ENCODE measurements at places on chromosomes 5 and 9.

GRCh38 chr9:99004115-99004514, 60.4 kb downstream of the COL15A1 start:
- DNase-seq = no peak

DNA sequence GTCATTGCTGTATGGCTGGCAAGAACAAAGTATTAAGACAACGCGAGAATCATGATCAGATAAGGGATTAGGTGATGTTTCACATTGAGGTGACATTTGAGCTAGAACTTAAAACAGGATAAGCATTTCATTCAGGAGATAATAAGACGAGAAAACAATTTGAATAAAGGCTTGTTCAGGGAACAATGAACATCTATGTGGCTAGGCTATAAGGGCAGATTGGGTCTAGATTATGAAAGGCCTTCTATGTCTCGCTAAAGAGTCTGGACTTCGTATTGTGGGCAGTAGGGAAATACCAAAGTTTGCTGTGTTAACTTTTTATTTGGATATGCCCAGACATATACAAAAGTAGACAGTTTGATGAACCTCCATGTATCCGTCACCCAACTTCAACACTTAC, 6.9 kb downstream of the MRPL22 start:
- DNase-seq = no peak

- DNase-seq = no peak
These were observed 581.8 kb upstream of the C9orf72 start for GRCh38 chr9:28155067-28155466.

- no peak for DNase-seq
These were observed 5.3 kb upstream of the CTXN3 start for GRCh38 chr5:127643607-127644006.

DNA sequence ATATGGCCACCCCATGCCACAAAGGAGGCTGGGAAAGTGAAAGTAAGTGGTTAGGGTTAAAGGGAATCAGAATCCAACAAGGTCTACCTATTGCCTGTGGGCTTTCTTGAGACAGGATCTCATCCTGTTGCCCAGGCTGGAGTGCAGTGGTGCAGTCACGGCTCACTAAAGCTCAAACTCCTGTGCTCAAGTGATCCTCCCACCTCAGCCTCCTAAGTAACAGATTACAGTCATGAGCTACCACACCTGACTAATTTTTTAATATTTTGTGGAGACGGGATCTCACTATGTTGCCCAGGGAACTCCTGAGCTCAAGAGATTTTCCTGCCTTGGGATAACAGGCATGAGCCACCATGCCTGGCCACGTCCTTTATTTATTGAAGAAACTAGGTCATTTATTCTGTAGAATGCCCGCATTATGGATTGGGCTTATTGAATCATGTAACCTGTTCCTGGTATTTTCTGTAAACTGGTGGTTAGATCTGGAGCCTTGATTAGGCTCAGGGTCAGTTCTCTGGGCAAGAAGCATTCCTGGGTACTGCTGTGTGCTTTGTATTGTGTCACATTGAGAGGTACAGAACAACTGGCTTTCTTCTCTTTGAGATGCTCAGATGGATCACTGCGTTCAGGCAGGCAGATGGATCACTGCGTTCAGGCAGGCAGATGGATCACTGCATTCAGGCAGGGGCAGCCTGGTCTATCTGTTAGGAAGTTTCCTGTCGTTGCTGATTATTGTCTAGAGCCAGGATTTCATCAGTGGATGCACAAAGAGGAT, 41.6 kb downstream of the ERGIC1 start:
- no peak for DNase-seq

- DNase-seq = no peak
These were observed 105.5 kb upstream of the CHD1 start for GRCh38 chr5:99034336-99034735.

DNA sequence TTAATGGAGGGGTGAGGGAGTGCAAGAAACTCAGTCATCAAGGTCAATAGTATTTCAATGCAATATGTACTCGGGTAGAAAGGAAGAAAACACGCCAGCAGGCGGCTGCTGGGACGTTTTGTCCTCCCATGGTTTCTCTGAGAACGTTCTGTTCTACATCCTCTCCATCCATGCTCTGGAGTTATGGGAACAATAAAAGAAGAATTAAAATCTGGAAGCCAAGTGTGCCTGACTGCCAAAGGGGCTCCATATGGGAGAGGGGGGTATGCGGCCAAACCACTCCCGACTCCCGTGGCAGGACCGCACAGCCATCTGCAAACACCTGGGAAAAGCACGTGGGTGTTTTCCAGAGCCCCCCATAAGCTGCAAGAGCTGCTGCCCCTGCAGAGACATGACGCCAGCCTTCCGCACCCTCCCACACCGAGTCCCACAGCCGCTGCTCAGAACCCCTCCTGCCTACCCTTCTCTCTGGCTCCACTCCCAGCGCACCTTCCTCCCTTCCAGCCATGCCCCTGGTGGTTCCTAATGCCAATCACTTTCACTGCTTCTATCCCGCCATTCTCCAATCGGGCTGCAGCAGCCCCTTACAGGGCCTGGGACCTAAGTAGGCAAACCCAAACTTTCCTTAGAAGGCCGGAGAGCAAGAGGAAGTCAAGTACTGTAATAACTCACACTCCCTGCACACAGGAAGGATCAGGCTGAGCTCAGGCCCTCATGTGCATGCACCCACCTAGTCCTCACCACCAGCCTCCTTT, 241.6 kb downstream of the SYK start:
- DNase-seq = no peak

DNA sequence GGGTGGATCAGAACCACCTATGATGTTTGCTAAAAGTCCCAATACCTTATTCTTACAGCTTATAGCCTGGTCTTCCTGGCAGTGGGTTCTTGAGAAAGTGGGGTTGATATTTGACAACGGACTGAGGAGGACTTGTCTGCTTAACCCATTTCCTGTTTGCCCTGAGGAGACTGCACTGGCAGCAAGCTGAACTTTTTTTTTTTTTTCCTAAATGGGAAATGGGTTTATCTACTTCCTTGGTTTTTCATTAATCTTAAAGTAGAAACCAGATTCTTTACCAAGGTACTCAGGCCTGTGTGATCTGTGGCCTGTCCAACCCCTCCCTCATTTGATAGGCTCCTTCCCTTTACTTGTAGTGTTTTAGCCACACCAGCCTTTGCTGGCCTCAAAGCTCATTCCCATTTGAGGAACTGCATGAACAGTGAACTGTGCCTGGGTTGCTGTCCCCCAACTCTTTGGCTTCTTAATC, 47.1 kb downstream of the C9orf57 start:
- DNase-seq = no peak

DNA sequence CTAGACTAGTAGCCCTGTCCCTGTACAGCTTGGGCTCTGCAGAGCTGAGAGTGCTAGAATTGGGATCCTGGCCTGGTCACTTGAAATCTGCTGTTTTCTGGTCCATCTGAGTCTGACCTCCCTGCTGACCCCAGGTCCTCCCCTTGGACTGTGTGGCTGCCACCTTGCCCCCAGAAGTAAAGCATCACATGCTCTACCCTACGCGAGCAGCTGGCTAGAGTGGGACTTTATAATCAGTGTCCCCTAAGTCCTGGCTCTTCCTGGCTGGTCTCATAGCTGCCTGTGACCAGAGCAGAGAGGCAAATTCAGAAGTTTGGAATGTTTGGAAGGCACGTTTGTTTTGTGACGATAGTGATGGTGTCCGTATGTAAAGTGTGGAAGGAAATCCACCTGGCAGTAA, 81.0 kb downstream of the ARHGEF28 start:
- DNase-seq = no peak

- DNase-seq = no peak
These were observed 23.9 kb upstream of the PPP1R2B start for GRCh38 chr5:156826150-156826549.

DNA sequence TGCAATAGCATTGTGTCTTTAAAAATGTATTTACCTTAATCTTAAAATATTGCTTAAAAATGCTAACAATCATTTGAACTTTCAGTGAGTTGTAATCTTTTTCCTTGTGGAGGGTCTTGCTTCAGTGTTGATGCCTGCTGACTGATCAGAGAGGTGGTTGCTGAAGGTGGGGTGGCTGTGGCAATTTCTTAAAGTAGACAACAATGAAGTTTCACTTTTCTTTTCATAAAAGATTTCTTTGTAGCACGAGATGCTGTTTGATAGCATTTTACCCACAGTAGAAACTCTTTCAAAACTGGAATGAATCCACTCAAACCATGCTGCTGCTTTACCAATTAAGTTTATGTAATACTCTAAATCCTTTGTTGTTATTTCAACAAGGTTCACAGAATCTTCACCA, 50.8 kb downstream of the NR3C1 start:
- DNase-seq = no peak

- DNase-seq = no peak
These were observed 110.7 kb downstream of the SAXO1 start for GRCh38 chr9:18922161-18922885.

DNA sequence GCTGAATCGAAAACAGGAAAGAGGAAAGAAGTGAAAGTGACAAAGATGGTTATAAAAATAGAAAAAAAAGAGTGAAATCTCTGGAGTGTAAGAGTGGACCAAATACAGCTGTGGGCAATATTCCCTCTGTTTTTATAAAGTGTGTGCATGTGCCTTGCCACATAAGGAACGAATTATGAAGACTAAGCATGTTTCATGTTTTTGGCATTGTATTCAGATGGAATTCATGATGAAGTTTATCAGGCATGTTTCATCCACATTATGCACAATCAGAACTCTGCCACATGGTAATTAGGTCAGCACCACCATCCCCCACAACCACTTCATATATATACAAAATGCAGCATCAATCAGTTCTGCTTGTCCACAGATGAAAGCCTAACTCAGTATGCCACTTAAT, 348.0 kb downstream of the ZNF608 start:
- no peak for DNase-seq

DNA sequence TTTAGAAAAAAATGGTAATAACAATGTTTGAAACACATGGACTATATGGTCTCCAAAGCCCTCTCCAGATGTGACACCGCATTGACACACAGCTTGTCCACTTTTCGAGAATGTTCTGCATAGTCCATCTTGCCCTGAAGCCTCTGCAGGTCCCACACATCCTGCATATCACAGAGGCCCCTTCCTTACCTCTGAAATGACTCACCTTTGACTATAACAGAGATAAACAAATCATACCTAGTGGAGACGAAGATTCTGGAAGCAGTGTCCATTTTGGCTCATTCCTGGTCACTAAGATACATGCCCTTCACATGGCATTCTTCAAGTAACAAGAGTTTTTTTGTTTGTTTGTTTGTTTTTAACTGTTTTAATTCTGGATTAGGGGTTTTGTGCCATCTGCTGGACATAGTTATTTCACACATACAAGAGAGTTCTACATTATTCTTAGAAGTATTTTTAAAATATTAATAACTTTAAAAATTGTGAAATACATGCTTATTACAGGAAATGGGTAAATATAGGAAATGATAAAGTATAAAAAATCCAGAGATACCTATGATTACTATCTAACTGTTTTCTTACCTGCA, 5.1 kb downstream of the ARL14EPL start:
- DNase-seq = no peak

DNA sequence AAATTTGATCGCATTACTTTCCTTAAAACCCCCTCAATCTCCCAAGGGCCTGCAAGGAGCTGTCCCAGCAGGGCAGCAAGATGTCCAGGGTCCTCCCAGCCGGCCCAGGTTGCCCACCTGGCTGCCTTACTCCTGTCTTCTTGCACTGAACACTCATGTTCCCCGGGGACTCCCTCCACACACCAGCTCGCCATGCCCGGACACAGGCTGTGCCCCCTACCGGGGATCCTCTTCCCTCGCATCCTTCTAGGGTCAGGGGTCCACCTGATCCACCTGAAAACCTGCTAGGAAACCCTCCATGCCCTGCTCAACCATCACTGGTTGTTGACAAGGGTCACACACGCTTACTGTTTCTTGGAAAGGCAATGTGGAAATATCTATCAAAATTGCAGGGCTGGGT, 172.0 kb upstream of the MSX2 start:
- no peak for DNase-seq

- no peak for DNase-seq
These were observed 15.7 kb upstream of the TBC1D9B start for GRCh38 chr5:179923436-179923835.

DNA sequence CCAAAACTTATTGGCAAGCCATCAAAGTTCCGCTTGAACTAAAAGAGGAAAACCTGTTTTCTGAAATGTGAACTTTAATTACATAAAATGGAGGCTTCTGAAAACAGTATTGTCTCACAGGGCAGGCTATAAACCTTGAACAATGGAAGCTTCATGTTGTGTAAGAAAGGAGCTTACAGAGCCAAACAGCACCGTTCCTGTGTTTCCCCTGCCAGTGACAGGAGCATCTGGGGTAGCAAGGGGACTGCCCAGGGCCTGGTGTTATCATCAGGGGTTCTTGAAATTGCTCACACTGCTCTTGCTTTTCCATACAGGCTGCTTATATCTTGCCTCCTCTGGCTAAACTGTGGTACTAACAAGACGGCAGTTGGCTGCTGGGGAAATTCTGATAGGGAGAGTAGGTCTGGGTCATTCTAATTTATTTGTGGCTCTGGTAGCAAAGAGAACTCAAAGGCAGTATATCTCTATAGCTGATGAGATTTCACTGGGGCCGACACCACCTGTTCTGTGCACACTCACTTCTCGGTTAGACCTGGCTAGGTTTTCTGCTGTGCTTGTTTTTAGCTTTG, 40.4 kb downstream of the BASP1 start:
- no peak for DNase-seq

DNA sequence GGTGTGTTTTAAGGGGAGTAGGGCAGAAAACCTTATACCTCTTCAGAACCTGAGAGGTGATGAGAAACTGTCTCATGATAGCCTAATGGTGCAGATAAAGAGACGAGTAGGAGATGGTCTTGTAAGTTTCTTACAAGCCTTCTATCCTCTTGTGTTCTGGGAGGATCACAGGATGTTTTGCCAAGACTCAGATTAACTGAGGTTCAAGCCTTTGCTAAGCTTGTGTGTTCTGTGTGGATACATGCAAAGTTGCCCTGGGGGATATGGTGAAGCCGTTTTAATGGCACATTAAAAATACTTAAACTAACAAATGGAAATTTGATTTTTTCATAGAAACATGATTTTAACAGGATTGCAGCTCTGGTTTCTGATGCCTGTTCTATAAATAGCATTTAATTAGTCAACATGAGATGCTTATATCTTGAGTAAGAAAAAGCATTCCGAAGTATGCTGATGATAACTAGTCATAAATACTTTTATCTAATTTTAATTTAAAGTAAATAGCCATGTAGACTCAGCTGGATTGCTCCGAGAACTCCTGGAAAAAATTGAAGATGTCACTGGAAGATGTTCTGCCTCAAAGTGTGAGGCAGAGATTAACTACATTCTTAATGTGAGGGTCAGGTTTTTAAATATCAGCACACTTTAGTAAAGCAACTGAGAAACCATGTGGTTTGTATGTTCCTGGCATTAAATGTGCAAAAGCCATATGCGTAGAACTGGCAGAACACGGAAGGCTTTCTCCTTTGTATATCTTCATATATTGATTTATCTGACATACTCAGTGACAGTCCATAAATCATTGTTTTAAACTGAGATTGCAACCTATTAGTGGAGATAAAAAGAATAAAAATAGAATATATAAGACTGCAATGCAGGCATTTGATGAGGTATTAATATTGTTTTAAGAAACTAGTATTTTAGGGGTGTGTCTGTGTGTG, 53.7 kb downstream of the IPO11 start:
- DNase-seq = no peak

GRCh38 chr9:91056486-91056885, 254.9 kb downstream of the SYK start:
- DNase-seq = no peak

GRCh38 chr5:181052672-181053487, 12.8 kb downstream of the BTNL9 start:
- DNase-seq = peak; percentile 10

GRCh38 chr9:97629156-97629555, 4.0 kb downstream of the TSTD2 start:
- no peak for DNase-seq

Measured in epithelial cell of esophagus (primary cell).